SHP77 (cell line): ENCODE measurements at places on chromosomes 5 and 9.

- DNase-seq = no peak
Observed at GRCh38 chr9:4193391-4193790, 106.5 kb downstream of the GLIS3 start.

- DNase-seq = no peak
Observed at GRCh38 chr5:75716715-75717081, 539 bp downstream of the POC5 start.

DNA sequence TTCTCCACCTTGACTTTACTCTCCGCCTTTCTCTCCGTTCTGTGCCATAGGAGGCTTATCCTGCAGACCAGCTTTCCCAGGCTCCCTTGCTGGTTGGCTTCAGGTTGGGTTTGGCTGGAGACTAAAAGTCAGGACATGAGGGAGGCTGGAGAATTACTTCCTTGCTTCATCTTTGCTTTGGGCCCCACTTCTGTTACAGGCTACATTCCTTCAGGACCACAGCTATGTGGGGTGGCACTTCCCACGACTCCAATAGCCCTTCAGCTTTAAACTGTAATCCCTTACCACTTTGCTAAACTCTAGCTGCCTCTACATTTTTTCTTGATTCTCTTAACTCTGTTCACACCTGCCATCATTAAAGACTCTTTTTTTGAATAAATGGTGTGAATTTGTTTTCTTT, 186.7 kb upstream of the NR4A3 start:
- DNase-seq = no peak

GRCh38 chr5:122310889-122311288, 1.1 kb upstream of the SNCAIP start:
- DNase-seq = no peak

- no peak for DNase-seq
Observed at GRCh38 chr9:136057236-136058081, 37.6 kb downstream of the NACC2 start.

DNA sequence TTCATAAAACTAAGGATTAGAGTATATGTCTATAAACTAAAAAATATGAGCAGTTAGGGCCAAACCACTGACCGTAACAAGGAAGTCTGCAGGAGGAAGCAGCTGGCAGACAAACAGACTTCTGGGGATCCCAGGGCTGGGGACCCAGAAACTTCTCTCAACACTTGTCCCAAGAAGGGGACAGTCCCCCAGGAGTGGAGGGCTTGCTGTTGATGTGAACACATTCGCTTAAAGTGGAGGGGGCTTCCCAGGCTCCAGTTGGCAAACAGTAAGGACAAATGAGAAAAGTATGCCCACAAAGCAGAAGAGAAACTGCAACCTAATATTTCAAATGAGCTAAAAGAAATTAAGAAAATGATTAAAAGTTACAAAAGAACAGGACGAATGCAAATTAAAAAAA, 83.7 kb downstream of the PDE8B start:
- DNase-seq = no peak

GRCh38 chr9:127222388-127223095, 42.0 kb upstream of the GARNL3 start:
- no peak for DNase-seq

DNA sequence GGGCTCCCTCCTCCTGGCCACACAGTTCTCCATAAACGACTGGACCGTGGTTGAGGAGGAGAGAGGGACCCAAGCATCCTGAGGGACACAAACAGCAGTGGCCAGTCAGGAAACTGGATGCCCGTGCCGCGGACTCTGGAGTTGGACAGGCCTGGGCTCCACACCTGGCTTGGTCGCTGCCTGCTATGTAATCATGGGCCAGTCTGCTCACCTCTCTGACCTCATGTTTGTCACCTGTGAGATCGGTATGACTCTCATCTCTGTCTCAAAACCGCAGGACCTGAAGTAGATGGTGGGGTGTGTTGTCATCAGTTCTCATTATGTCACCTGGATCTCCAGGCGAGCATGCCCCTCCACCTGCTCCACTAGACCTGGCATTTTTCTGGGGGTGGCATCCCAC, 14.5 kb downstream of the CXXC5 start:
- DNase-seq = no peak

DNA sequence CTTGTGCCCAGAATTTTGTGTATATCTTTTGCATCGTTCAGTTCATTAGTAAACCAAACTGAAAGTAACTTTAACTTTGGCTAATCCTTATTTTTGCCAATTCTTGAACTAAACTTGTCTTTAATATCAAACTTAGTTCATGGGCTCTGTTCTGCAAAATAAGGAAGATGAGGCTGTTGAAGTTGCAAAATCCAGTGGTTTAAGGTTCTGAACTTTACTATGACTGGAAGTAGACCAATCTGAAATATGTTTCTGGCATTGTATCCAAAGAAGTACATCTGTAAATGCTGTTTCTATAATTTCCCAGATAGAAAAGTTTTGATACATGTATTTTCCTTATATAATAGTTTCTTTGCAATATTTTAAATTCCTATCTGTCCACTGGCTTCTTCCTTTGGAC, 238.1 kb downstream of the CETN3 start:
- DNase-seq = no peak

DNA sequence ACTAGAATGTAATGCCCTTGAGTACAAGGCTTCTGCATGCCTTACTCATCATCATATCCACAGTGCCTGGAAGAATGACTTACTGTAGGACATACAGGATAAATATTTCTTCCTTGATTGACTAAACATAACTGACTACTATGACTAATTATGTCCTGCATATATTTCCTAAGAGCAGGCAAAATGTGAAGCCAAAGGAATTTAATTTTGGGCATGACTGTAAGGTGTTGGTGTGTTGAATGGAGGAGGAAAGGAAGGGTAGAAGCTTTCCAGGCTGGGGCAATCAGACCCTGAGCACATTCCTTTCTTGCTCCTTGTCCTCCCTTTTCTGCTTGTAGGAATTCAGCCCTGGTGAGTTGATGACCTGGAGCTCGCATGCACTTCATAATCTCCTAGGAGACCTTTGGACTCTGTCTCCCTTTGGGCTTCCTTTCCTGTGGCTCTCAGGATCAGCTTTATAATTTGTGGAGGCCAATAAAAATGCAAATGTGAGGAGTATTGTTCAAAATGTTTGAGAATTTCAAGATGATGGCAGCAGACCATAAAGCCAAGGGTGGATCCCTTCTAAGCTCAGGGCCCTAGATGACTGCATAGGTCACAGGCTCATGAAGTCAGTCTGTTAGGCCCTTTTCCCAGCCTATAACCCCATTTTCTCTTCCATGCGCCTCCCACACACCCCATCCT, 174.0 kb downstream of the HMHB1 start:
- no peak for DNase-seq

DNA sequence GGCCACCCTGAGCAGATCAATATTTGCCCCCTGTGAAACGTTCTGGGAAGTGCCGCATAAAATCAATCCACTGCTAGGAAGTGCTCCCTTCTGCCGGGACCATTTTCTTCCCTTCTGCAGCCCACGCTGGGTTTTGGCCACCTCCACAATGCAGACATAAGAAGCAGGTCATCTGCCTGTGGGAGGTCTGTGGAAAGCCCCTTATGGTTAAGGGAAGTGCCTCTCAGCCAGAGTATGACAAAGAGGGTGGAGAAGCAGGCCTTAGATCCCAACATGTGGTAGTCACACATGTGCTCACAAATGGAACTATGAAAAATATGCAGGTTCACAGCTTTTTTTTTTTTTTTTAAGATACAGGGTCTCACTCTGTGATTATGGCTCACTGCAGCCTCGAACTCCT, 82.8 kb downstream of the SLC1A3 start:
- no peak for DNase-seq

DNA sequence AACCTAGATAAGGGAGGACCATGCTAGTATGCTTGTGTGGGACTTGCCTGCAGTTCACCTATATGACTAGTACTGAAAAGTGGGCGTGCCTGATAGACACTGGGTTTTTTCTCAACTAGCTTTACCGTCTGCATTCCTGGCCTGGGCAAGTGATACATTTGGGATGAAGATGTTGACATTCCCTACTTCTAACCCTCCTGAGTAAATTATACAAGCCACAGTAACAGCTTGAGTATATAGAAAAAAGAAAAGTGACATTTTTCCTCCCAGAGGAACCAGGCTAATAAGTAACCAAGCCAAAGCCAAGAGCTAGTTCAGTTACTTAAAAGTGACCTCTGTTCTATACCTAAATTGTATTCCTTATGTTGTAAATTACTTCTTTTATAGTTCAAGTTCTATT, 153.8 kb upstream of the CYLC2 start:
- DNase-seq = no peak
